Uterine smooth muscle cell (primary cell): ENCODE measurements at places on chromosomes 13 and 19. TPM values are rescaled to one million over a fixed set of nuclear protein-coding genes. Genes with fewer than 3 reads are reported as not detected.

Gene AMH
- total RNA-seq = 0.66 and 1.6 TPM in 2 replicates

Gene ARMC6
- 41.9 and 63.4 TPM in 2 replicates for total RNA-seq

Gene PRKCG
- total RNA-seq = not detected in 2 replicates

Gene CDKN2D
- total RNA-seq = 7.1 and 19.3 TPM in 2 replicates
